ENCODE measurements at places on chromosomes 5 and 9.

DNA sequence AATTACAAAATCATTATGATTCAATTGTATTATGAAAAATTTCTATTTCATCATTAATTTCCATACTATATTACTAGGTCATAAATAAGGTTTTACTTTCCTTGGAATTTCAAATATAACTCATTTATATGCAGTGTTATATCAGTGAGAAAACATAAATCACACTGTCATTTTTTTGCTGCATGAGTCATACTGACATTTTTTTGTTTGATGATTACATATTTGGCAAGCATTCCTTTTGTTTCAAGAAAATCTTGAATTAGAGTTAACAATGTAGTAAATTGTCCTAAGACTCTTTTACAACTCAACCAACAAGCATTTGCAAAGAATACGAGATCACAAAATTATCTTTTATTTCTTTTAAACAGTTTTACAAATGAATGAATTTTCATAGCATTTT is 298.4 kb upstream of the SEMA6A start:
- DNase-seq: no peak

- peak; percentile 45 for DNase-seq
Observed at GRCh38 chr5:173204185-173204979, 30.6 kb downstream of the NKX2-5 start.

GRCh38 chr5:93997562-93997961 is 256.2 kb upstream of the POU5F2 start:
- no peak for DNase-seq

DNA sequence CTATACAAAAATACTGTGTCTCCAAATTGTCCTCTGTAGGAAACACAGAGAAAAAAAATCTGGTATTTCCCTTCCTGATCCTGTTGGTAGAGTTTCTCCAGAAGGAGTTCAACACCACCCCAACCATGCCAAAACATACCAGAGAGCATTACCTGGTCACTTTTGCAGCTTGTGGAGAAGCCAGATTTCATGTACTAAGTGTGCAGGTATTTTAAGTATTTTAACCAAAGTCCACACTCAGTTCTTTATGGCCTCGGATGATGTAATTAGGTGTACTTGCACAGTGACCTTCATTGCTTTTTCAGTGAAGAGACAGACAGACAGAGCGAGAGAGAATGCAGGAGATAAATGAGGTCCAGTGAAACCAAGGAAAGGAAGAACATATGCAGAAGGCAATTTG is 2046.8 kb upstream of the CDH9 start:
- DNase-seq: no peak

DNA sequence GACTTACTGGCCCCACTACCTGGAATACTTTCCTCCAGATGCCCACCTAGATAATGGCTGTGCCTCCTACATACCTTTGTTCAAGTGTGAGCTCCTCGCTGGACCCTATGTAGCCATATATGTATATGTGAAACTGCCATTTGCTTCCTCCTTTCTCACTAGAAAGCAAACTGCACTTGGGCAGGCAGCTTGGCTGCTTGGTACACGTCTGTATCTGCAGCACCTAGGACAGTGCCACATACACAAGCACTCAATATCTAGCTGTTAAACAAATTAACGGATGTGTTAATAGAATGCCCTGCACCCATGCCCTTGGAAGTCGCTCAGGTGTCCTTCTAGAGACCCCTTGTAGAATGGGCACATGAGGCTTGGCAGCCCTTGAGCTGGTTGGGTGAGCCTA is 301.5 kb downstream of the SEMA5A start:
- DNase-seq: no peak

GRCh38 chr5:66503203-66503789 is 92.9 kb upstream of the MAST4 start:
- no peak for DNase-seq

GRCh38 chr5:36457511-36458270 is 148.7 kb upstream of the SLC1A3 start:
- DNase-seq: no peak

GRCh38 chr5:72282878-72283277 is 37.2 kb downstream of the MRPS27 start:
- DNase-seq: no peak

DNA sequence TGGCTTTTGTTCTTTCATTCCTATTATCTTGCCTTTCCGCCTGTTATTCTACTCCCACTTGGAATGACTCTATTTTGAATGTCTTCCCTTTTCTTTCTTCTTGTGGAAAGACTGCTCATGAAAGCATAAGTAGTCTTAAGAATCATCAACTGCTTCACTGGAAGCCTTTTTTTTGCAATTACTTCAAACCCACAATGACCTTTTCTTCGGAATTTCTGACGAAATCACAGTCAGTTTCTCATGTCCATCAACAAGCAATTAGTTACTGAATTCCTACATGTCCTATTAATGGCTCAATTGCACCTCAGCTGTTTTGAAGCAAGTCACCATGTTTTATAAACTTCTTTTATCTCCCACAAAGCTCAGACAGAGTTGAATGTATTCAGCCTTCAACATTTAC is 196.2 kb downstream of the TARS1 start:
- no peak for DNase-seq

Data from CD4-positive, alpha-beta T cell treated with Interleukin-12 subunit alpha and Interleukin-12 subunit beta, for 1 hour (primary cell).